Activated T-cell treated with anti-CD3 and anti-CD28 coated beads, Interleukin-2, amount 50 U/mL, for 72 hours (primary cell): ENCODE measurements at places on chromosomes 1 and 21. TPM values are rescaled to one million over a fixed set of nuclear protein-coding genes. Genes with fewer than 3 reads are reported as not detected.

GRCh38 chr1:58067082-58067481 is 479.4 kb downstream of the OMA1 start:
- no peak for DNase-seq

DNA sequence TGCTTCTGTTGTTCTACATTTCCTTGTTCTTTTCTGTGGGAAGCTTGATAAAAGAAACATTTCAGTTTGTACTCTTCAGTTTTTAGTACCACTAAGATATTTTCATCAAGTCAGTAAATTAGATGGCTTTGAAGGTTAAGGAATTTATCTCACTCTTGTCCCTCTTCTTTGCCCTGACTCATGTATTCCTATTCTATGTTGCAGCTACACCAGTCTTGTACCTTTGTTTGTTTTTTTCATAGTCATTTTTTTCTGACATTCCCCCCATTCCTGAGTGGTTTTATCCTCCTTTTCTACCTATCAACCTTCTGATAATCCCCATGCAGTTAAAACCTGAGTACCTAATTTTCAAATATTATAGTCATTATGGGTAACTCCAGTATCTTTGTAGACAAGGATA is 65.4 kb downstream of the MAST2 start:
- no peak for DNase-seq

DNA sequence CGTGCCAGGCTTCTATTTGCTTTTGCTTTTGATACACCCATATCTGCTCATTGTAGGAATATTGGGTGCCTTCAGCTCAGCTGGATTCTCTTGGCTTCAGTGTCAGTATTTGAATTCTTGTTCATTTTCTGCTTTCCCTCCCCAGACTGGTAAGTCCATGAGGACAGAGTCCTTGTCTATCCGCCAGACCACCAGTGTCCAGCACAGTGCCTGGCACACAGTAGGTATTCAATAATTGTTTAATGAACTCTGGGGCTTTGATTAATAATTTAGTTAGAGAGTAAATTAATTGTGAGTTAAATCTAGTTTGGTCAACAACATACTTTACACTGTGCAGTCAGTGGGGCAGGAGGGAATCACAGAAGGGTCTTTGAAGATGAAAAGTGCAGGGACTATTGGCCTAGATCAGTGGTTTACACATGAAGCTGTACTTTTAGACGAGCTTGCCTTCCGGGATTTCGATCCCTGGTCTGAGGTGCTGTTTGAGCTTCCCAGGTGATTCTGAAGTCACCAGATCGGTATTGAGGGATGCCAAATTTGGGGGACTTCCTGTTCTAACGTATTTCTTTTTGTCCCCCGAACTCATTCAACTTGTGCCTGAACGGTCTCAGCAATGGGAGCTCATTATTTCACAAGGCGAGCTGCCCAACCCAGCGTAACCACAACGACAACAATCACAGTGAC is 119.1 kb upstream of the JUN start:
- DNase-seq, result no peak

DNA sequence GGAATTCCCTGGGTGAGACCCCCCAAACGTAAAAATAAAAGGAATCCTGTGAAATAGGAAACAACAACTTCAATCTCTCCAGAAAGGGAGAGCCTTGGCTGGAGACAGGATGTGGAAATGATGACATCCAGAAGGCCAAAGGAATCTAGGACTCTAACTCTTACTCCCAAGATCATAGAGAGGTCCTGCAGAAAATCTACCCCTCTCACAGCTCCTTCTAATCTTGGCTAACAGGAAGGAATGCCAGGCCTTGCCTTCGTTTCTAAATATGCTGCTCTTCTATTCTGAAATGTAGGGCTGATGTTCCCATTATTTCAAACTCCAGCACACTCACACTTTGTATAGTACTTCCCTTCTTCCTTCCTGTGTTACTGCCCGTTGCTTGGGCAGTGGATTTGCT is 40.7 kb downstream of the ARHGEF11 start:
- no peak for DNase-seq

GRCh38 chr1:114063544-114063943 is 84.3 kb downstream of the OLFML3 start:
- DNase-seq, result no peak

- DNase-seq, result no peak
Observed at GRCh38 chr1:32915766-32916706, 14.8 kb upstream of the TMEM54 start.

GRCh38 chr1:39269349-39269748 is 64.9 kb downstream of the MACF1 start:
- no peak for DNase-seq

DNA sequence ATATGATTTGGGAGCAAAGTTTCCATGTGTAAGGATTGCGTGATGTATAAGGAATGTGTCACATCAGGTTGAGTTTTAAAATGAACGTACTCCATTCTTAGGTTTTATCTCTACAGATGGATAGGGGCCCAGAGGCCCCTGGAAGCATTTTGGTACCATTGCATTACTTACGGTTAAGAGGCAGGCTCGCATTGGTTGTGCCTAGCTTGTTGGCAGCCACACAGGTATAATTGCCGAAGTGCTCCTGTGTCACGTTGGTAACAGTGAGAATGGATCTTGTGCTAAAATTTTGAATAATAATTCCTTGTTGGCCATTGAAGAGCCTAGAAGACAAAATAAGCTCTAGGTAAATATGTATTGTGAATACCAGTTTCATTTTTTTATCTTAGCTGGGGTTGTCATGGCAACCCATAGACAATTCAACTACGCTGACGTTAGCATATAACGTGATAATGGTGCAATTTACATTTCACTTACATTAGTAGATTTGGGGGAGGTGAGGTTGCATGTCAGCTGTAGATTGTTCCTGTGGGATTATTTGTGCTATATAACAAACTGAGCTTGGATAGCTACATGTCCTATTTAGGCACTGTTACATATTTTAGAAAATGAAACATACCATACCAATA is 511.9 kb upstream of the ZRANB2 start:
- DNase-seq, result no peak

- DNase-seq, result no peak
Observed at GRCh38 chr1:196550731-196551130, 57.5 kb downstream of the KCNT2 start.

DNA sequence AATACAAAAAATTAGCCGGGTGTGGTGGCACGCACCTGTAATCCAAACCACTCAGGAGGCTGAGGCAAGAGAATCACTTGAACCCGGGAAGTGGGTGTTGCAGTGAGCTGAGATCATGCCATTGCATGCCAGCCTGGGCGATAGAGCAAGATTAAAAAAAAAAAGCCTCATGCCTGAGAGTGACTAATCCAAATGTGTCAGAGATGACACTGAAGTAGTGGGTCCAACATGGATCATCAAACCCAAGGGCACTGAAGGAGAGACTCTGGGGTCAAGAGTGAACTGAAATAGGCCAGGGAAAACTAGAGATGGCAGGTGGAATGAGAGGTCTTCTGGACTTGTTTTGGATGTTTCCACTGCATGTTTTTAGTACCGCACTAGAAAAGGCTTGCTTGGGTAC is 10.2 kb upstream of the CACHD1 start:
- no peak for DNase-seq

DNA sequence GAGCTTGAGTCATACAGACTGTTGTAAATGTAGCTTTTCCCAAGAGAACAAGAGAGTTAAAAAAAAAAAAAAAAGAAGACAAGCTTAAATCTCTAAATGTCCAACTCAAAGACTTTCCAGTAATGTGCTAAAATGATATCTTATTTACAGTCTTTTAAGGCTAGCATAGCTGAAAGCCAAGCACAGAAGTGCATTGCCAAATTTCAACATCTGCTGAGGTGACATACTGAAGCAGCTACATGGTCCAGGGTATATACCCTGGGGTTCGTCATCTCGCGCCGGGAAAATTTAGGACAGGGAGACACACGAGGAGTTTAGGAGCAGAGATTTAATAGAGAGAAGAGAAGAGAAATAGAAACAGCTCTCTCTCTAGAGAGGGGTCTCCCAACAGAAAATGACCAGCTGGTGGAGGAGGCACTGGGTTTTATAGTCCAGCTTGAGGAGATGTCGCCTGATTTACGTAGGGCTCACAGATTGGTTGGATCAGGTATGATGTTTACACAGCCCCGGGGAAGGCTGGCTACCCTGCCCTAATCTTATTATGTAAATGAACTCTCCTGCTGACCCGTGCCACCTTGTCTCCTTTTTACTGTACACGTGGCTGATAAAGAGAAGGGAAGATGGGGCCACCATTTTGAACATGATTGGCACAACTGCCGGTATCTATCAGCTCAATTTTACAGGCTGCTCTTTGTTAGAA is 172.7 kb downstream of the TRIM33 start:
- DNase-seq, result no peak

DNA sequence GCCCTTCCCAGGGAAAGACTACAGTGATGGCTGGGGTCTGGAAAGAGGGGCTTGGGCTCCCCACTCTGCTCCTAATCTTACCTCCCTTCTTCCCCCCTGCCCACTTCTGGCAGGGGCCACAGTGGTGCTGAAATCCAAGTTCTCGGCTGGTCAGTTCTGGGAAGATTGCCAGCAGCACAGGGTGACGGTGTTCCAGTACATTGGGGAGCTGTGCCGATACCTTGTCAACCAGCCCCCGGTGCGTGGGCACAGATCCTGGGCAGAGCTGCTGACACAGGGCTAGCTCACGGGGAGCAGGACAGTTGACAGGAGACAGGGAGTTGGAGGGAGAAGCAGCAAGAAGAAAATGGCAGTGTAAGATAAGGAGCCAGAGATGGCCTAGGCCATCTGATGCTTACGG is 2.4 kb downstream of the SLC27A3 start:
- no peak for DNase-seq

DNA sequence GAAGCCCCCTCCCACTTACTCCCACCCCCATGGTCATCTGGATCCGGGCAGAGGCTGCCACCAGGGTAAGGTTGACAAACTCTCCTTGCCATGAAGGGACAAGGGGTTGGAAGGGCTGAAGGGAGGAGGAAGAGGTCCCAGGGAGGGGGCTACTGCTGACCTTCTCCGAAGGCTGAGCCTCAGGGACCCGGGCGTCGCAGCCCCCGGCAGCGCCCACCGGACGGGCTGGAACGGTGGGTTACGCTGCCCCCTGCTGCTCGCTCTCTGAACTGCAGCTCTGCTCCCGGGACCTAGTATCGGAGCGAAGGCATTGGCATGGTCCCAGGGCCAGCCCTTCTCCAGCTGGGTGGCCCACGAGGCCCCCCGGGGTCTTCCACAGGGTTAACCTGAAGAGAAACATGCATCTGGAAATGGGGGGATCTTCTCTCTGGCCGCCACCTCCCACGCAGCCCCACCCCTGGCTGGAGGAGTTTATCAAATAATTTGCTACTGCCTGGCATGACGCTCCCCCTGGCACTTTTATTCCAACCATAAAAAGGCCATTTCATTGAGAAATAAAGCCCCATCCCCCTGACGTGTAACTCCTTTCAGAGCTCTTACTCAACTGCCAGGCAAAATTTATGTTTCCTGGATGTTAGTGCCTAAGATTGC is 70.4 kb upstream of the TARDBP start:
- DNase-seq, result peak; percentile 77

DNA sequence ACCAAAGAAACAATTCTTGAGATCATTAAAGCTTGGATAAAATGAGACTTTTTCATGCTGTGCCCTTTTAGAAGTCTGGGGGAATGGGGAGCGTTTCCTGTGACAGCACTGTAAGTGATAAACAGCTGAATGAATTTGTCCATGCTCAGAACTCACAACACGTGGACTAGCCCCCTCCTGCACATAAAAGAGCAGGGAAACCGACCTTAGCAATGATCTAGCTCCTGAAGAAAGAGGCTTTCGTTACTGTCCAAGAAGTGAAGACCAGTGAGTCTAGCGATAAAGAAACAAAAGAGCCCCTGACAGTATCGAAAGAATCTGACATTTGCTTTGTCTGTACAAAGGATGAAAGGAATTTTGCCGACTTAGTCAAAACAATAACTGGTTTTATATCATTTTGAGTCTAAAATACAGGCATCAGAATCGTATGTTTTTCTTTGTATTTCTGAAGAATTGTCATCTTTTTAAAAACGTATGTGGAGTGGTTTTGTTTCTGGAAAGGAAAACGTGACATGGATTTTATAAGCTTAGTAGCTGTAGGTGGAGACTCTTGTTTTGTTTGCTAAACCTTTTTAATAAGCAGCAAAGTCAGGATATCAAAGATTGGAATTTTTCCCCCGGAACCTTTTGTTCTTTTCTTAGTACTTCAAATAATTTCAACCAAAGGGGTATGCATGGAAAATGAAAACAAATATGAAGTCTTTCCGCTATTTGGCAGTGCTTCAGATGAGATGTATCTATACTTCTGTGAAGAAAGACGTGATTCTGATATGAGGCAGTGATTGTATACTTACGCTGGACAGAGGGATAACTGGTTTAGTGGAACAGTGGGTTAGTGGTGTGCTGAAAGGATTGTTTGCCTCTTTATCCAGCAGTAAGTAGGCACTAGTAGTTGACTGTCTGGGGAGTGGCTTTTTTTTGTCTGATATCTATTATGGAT is 61.0 kb downstream of the MAST2 start:
- no peak for DNase-seq

- DNase-seq, result no peak
Observed at GRCh38 chr1:234691567-234691966, 81.6 kb upstream of the IRF2BP2 start.

SAMSN1 gene
- 65.4 TPM for total RNA-seq

CACNA1S gene
- not detected for total RNA-seq

PRAMEF20 gene
- total RNA-seq, result not detected

MROH9 gene
- not detected for total RNA-seq

OR2T2 gene
- total RNA-seq, result not detected

NTRK1 gene
- total RNA-seq, result 21.4 TPM

NASP gene
- 214 TPM for total RNA-seq
